ENCODE measurements at places on chromosomes 4 and X.
A peak's percentile ranks its signal among the peaks of the same experiment; 100 is the strongest.

DNA sequence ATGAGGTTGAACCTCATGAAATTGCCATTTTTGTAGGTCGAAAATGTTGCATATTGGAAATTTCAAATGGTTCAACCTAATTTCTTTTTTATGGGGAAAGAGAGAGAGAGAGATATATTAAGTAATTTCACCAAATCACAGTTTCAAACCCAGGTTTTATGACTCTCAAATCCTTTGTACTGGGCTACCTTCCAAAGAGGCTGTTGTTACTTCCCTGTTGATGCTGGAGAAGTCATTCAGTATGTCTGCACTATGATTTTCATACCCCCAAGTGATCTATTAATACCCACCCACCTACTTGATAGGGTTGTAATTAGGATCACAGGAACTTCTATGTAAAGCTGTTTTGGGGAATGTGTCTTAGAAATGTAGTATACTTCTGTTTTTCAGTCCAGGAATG lies 109.9 kb downstream of the ZNF330 start:
- DNase-seq, result no peak

DNA sequence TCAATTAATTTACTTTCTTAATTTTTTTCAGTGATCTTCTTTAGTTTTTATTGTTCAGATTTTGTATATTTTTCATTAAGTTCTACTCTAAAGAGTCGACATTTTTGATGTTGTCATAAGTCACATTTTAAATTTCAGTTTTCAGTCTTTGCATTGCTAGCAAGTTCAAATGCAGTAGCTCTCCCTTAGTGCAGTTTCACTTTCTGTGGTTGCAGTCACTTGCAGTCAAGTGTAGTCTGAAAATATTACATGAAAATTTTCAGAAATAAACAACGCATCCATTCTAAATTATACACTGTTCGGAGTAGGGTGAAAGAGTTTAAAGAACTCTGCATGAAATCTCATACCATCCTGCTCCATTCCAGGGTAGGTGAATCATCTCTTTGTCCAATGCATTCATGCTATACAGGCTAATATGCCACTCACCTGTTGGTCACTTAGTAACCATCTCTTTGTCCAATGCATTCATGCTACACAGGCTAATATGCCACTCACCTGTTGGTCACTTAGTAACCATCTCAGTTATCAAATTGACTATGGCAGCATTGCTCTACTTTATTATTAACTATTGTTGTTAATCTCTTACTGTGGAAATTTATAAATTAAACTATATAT lies 356.9 kb downstream of the STPG2 start:
- DNase-seq, result no peak

GRCh38 chrX:151765026-151765425 lies 30.5 kb downstream of the CNGA2 start:
- no peak for DNase-seq

GRCh38 chrX:11399489-11400094 lies 106.4 kb downstream of the AMELX start:
- DNase-seq, result no peak

GRCh38 chrX:96721354-96721753 lies 36.7 kb downstream of the DIAPH2 start:
- no peak for DNase-seq

DNA sequence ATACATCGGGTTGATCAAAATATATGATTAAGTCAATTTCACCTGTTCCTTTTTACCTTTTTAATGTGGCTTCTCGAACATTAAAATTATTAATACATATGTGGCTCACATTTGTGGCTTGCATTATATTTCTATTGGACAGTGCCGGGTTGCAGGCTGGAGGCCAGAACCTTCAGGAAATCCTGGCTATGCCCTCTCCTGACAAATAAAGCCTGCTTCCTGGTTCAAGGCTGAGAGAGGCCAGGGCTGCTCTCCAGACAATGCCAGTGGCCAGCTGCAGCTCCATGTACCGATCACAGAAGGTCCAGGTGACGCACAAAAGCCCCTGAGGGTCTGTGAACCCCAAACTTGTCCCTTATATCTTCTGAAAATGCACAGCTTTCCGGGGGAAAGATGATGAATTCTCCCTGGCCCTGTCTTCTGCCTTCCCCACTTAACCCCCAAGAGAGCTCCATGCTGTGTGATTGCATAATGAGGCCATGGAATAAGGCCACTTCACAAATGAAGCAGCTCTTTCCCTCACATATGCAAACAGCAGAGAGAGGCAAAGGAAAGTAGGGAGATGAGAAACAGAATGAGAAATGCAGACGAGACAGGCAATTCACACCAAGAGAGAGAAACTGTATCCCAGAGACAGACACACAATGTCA lies 241.2 kb downstream of the BCOR start:
- no peak for DNase-seq

- no peak for DNase-seq
Measured at GRCh38 chr4:43567644-43568043, 675.1 kb downstream of the GRXCR1 start.

- DNase-seq, result no peak
Measured at GRCh38 chrX:18598413-18598812, 73.5 kb downstream of the RS1 start.

DNA sequence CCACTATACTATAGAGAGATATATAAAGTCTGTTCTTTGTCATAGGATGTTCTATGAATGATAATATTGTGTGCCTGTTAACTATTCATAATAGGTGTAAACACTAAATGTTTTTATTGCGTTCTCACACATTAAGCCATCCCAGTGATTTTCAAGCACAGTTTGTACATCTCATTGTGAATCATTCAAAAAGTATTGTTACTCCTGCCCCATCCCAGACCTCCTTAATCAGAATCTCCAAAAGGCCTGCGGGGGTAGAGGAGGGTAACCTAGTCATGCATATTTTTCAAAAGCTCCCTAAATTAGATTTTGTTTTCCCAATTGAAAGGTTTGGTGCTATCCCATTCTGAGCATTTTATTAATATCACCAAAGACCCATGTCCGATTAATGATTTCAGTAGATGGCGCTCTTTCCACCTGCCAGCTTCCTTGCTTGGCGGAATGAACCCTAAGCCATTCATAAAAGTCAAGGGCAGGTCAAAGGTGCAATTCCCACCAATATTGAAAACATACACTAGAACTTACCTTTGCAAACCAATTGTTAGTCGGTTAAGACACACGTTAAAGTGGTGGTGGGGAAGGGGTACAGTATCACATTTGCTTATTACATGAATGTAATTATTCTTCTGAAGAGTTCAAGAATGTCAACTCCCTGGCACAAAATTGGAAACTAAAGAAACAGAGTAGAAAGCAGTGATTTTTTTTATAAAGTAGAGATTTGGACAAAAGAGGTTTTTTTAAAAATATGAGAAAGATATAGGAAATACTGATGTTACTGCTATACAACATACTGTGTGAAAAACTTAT lies 5.8 kb upstream of the TET2 start:
- peak; percentile 4 for DNase-seq

DNA sequence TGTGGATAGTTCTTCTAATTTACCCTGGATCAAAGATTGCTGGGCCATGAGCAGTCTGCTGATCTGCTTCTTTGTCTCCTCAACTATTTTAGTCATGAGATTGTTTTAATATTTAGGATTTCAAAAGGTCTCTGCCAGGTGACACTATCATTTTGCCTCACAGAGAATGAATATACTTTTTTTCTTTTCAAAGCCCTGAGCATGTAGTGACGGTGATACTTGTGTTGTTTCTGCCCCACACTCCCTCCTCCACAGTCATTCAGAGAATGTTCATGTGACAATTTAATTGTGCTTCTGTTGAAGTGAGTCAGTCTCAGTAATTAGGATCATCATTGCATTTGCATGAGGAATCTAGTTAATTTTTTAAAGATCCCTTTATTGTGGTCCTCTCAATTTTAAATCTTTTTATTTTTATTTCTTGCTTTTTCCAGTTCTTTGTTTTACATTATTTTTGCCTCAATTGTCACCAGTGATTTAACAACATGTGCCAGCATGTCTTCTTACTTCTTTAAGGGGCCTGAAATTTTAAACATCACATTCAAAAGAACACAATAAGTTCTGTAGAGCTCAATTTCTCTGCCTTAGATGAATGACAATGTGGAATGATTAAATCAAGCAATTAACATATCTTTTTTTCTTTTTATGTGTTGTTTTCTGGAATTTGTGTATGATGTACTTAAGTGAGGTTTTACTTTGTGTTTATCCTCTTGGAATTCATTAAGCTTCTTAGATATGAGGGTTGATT lies 12.3 kb downstream of the MMRN1 start:
- DNase-seq, result no peak

DNA sequence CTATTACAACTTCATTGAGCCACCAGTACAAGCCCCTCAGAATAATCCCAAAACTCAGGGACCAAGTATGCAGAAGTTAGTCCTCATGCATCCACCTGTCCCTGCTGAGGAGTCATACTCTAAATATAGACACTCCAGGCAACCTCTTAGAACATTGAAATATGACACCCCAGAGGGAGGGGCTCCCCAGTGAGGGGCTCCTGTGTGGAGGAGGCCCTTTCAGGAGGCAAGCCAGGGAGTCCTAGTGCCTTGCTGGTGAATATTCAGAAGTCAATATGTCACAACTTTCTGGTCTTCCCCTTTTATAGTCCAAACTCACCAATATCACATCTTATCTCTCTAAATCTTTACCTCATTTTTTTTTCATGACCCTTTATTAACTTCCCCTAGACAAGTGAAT lies 1.6 kb upstream of the ARMCX6 start:
- no peak for DNase-seq

- no peak for DNase-seq
Measured at GRCh38 chrX:68533656-68534055, 34.8 kb downstream of the YIPF6 start.

DNA sequence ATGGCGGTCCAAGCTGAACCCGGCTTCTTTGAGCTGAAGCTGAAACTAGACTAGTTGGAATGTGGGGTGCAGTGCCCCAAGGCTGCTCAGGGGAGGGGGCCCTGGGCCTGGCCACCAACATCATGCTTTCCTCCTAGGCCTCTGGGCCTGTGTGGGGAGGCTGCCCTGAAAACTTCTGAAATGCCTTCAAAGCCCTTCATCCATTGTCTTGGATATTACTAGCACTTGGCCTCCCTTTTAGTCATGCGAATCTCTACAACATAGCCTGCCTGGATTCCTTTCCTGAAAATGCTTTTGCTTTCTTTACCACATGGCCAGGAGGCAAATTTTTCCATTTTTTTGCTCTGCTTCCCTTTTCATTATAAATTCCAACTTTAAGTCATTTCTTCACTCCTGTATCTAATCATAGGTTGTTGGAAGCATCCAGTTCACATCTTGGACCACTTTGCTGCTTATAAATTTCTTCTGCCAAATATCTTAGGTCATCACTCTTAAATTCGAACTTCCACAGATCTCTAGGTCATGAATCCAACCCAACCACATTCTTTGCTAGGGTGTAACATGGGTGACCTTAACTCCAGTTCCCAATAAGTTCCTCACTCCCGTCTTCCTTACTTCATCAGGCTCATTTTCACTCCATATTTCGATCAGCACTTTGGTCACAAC lies 103.4 kb downstream of the DDIT4L start:
- DNase-seq, result no peak

DNA sequence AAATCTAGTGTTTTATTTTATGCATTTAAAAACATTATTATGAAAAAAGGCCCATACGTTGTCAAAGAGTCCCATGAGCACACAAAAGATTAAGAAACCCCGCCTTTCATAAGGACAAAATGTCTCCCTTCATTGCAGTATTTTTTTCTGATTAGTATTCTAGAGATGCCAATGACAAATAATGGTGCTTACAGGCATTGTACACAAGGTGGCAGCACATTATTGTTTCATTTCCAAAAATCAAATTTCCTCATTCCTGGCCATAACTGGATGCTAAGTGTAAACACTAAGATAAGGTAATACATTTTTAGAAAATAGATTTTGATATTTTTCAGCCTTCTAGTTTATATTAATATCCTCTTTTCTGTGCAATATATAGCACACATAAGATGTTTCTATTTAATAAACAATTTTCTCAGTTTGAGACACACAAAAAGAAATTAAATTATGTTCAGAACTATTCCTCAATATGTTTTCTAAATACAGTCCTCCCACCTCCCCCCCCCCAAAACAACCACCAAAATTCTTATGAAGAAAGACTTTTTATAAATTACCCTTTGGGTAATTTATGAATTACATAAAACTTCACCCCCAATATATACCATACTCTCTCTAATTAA lies 47.7 kb downstream of the TIGD2 start:
- no peak for DNase-seq

- DNase-seq, result no peak
Measured at GRCh38 chr4:10104211-10104990, 12.2 kb downstream of the WDR1 start.

GRCh38 chr4:182593402-182593801 lies 323.8 kb downstream of the DCTD start:
- DNase-seq, result no peak

DNA sequence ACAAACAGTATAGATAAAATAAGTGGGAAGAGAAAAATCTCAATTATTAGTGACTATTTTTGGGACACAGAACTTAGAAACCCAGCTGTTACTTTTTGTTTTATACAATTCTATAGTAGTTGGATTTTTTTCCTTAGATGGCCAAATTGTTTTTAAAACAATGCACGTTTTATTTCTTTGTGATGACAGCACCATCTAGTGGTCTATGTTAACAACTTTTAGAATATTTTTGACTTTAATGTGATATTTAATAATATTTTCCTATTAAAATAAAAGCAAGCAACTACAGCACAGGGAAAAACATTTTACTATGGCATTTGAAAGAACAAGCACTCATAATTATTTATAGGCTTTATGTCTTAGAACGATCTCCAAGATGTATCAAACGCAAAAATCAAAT lies 5.6 kb upstream of the SMIM31 start:
- no peak for DNase-seq

DNA sequence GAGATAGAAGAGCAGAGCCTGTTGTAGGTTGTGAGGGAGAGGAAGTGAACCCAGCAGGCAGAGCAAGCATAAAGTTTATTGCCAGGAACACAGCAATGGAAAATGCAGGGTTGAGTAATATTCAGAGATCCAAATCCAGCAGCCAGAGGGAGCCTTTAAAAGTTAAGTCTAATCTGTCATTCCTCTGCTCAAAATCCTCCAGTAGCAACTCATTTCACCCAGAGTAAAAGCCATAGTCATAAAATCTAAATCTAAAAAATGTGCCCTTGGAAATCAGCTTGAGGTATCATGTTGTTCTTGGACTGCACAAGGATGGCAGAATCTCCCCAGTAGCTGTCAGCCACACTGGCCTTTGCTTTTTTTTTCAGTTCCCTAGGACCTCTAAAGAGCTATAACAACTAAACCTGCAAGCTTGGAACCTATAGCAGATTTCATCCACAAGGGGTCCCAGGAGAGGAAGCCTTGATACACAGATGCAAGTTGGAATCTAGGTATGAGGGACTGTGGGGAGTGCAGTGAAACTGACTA lies 62.9 kb upstream of the FRAS1 start:
- peak; percentile 21 for DNase-seq

GRCh38 chr4:4677556-4678522 lies 136.0 kb upstream of the STX18 start:
- DNase-seq, result peak; percentile 39

DNA sequence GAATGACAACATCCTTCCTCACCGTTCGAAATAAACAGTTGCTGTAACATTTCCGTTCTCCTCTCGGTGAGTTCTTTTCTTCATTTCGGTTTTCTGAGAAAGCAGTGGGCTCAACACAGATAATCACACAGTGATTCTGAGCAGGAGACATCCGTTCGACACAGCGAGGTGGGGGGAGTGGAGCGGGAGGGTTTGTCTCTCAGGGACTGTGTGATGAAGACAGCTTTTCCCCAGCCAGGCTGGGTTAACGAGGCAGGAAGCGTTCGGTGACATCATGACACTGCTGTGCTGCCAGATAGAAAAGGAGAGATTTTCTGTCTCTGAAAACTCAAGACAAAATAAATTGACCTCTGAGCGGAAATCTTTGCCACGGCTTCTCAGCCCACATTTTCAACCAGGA lies 119.3 kb downstream of the CRLF2 start:
- peak; percentile 39 for DNase-seq

GRCh38 chr4:172055046-172055445 lies 241.8 kb downstream of the GALNTL6 start:
- no peak for DNase-seq
